ENCODE measurements at places on chromosomes 6 and 20.

DNA sequence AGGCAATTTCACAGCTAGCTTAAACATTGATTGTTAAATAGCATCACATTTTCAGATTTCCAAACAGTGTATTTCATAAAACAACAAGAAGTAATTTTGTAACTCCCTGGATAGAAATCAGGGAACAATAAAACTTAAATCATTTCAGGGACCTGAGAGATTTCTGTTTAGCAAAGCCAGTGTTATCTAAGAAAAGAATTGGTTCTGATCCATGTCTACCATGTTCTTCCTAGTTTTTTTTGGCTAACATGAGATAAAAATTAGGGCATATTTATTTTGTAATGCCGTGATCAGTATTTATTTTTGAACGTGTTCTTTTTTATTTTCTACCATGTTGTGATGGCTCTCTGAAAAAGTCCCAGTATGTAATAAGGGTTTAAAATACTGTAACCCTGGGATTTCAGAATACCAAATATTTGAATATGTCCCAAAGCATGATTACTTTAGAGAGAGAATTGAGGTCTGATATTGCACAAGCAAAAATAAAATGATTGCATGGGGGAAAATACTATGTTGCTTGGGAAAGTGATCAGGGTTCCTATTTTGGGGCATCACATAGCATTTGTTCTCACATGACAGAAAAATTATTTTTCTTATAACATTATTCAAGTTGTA, 188.7 kb upstream of the CEP162 start:
- DNase-seq: no peak

DNA sequence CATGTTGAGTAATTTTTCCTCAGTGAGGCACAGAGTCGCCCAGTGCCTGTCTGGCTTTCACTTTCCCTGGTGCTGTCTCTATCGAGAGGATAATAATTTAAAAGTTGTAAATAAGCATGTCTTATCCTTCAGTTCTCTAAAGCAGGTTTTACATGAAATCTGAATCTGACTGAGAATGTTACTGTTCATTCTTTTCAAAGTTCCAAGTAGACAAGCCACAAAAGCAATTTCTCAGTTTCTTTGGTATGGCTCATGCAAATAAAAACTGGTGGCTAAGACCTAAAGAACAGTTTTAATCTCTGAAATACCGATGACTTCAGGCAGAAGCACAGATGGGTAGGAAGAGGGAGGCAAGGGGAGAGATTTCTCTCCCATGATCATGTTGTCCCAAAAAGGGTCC, 87.6 kb upstream of the GCM1 start:
- DNase-seq: no peak

GRCh38 chr20:32535953-32536823, 48.9 kb downstream of the NOL4L start:
- peak; percentile 58 for DNase-seq

DNA sequence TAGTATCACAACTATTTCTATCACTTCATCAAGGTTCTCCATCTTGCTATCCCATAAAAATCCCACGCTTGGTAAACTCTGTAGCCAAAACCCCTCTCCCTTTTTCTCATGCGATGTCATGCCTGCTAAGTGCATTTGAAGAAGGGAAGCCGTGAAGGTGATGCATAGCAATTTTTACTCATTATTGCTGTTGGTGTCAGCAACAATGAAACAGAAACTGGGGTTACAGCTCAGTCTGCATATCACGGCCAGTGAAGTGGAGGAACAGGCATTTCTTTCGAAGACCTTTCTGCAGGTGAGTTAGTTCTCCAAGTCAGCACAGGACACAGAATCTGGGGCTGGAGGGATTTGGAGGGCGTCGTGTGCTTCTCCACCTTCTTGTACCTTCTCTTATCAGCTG, 5.8 kb downstream of the UNC93A start:
- no peak for DNase-seq

- no peak for DNase-seq
Observed at GRCh38 chr6:33802186-33802958, 1.4 kb downstream of the MLN start.

DNA sequence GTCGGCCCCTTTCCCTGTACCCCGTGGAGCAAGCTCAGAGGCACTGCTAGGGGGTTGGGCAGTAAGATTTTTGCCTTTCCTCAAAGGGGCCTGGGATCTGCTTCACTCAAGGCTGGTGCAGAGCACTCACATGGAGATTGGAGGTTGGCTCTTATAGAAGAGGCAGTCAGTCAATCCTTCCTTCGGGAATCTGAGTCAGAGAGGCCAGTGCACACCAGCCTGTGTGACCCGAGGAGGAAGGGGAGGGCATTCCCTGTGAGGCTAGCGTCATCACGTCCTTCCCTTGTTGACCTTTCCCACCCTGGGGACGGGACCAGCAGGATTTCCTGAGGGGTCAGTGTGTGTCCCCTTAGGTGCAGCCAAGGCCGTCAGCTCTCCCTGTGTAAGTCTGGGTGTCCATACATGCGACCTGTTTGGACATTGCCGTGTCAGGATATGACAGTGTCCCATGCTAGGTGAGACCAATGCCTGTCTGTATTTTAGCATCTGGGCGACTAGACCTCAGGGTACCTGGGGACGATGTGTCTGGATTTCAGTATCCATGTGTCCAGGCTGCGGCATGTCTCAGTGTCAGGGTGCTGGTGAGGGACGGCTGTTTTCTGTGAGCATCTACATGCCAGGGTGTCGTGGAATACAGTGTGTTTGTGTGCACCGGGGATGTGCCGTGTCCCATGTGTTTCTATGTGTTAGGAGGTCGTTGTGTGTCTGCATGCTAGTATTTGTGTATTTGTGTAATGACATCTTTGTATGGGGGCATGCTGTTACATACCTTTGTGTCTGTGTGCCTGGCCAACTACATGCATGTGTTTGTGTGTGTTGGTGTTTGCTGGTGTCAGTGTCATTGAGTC, 2.8 kb upstream of the ZNF512B start:
- no peak for DNase-seq

GRCh38 chr6:6826095-6826901, 237.8 kb downstream of the LY86 start:
- no peak for DNase-seq

GRCh38 chr6:145904868-145905267, 59.3 kb downstream of the SHPRH start:
- no peak for DNase-seq

DNA sequence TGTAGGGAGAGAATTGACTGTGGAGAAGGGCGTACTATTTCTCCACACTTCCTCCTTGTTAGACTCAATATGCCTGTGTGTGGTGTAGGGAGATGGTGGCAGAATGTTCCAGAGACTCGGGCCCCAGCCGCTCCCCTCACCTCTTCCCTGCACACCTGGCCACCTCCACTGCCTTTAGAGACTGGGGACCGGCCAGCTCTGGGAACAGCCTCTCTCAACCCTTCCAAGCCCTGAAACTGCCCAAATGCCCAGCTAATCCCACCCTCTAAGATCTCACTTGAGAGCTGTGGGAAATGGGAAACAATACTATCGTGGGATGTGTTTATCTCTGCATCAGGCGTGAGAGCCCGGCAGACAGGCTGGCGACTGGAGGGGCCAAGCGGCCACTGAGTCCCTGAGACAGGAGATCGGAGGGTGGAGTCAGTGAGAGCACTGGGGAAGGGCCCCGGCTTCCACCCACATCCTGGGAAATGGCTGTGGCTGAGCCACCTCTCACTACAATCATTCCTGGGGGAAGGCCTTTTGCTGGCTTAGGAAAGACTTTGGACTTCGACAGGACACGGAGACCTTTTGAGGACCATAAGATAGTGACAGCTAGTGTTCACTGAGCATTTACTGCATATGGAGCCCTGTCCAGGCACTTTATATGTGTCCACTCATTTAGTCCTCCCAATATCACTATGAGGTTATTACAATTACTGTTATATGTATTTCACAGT, 31.0 kb upstream of the MRPS18A start:
- no peak for DNase-seq

DNA sequence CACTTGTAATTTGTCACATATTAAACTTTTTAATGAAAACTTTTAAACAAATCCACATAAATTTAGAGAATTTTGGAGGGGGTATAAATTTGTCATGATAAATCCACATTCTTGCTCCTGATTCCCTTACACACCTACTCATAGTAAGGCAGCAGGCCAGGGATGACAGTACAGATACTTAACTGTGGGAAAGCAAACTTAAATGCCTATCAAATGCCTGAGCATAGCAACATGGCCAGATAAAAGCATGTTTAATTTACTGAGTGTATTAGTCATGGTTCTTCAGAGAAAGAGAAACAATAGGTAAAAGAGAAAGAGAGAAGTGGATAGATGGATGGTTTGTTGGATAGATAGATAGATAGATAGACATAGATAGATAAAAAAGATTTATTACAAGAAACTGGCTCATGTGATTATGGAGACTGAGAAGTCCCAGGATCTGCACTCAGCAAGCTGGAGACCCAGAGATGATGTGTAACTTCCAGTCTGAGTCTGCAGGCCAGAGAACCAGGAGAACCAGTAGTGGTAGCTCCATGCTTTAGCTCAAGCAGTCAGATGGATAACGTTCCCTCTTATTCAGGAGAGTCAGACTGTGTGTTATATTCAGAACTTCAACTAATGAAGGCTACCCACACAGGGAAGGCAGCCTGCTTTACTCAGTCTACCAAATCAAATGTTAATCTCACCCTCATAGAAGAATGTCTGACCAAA, 15.9 kb upstream of the ADGRF1 start:
- no peak for DNase-seq

- no peak for DNase-seq
Observed at GRCh38 chr6:125791151-125791819, 525 bp downstream of the NCOA7 start.

DNA sequence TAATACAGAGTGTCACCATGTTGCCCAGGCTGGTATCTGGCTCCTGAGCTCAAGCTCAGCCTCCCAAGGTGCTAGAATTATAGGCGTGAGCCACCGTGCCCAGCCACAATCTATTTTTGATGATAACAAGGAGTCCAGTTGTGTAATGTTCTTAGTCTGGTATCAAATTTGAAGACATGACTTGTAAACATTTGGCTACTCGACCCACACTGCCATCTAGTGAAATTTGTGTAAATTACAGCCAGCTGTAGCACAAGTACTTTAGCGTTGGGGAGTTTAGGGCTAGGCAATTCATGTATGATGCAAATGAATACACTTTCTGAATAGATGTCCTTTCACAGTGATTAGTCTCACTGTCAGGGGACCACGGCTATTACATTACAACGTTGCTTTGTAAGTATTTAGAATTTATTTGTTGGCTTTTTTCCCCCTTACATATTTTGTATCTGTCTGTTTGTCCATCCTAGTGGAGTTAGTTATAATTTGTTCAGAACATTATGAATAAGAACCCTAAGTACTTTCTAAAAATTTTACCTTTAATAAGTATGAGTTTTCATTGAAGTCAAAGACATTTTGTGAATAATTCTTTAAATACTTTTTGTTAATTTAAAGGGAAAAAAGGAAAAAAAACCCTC, 139.7 kb downstream of the PRDM13 start:
- DNase-seq: peak; percentile 19

DNA sequence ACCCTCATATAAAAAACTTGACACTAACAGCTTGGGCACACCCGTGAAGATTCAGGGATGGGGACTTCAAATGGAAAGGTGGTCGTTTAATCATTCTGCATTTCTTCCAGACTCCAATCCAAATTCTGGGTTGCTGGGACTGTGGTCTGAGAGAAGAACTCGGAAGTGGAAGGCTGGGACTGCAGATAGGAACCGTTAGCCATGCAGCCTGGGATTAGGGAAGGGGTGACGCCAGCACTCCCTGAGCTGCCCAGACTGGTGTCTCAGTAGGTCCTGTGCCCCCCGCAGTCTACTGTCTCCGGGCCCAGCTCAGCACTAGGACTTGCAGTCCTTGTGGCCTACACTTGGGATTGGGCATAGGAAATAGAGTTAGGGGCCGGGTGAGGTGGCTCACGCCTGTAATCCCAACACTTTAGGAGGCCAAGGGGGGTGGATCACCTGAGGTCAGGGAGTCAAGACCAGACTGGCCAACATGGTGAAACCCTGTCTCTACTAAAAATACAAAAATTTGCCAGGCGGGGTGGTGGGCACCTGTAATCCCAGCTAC, 511 bp upstream of the CLIC1 start:
- DNase-seq: no peak

- DNase-seq: no peak
Observed at GRCh38 chr20:35012227-35013069, 56.8 kb downstream of the MYH7B start.

- no peak for DNase-seq
Observed at GRCh38 chr20:2599288-2600006, 53.0 kb upstream of the NOP56 start.

DNA sequence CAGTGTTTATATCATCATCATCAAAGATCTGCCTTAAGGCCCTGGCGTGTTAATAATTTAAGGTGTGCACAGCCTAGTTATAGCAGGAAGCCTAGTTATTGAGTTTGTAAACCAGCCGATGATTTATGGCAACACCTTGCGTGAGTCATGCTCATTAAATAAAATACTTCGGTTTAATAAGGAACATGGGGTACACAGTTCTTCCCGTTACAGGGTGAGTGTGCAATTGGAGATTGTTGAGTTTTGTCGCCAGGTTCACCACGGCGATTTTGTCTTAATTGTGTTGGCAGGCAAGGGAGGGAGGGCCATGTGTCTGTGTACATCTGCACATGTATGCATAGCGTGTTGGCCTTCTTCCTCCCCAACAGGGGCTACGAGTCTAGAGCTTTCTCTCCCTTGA, 104.0 kb downstream of the TFAP2A start:
- no peak for DNase-seq

GRCh38 chr20:11808841-11809240, 108.9 kb upstream of the BTBD3 start:
- no peak for DNase-seq

DNA sequence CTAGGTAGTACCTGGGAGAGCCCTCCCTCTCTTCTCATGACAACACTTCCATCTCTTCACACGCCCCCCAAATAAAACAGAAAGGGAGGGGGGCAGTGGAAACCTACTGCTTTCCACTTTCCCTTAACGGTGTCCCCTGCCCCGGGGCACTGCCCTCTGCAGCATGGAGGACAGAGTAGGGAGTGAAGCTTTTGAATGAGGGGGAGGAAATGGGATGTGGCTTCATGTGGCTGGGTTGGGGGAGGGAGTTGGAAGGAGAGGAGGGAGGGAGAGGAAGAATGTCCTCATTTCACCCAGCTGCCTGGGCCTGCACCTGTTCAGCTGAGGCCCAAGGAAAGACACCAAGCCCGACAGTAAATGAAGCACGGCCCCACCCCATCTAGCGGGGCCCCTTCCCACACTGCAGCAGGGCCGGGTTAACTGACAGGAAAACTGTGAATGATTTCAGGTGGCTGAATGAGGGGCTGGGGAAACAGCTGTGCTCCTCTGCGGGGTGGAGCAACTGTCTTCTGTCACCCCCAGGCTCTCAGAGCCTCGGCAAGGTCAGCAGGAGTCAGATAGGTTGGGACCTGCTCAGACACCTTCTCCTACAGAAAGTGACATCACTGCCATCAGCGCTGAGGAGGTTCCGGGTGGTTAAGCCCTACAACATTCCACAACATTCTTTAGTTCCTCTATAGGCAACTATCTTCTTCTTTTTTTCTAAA, 40.0 kb upstream of the TAF8 start:
- no peak for DNase-seq

DNA sequence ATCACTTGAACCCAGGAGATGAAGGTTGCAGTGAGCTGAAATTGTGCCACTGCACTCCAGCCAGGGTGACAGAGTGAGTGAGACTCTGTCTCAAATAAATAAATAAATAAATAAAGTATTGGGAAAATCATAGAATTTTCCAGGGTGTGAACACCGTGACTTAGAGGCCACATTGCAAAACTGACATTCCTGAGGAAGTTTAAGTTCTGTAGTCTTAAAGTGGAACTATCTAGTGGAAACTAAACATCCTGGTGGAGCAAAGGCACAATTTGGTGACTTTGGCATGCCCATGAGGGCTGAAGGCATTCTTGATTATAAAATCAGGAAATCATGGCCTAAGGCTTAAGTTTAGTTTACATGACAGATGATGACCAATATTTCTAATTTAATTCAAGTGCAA, 32.7 kb upstream of the MCM3 start:
- DNase-seq: no peak

GRCh38 chr20:11529047-11529446, 388.6 kb upstream of the BTBD3 start:
- DNase-seq: no peak
